NCI-H446 (cell line): ENCODE measurements at places on chromosomes 1 and 21.

DNA sequence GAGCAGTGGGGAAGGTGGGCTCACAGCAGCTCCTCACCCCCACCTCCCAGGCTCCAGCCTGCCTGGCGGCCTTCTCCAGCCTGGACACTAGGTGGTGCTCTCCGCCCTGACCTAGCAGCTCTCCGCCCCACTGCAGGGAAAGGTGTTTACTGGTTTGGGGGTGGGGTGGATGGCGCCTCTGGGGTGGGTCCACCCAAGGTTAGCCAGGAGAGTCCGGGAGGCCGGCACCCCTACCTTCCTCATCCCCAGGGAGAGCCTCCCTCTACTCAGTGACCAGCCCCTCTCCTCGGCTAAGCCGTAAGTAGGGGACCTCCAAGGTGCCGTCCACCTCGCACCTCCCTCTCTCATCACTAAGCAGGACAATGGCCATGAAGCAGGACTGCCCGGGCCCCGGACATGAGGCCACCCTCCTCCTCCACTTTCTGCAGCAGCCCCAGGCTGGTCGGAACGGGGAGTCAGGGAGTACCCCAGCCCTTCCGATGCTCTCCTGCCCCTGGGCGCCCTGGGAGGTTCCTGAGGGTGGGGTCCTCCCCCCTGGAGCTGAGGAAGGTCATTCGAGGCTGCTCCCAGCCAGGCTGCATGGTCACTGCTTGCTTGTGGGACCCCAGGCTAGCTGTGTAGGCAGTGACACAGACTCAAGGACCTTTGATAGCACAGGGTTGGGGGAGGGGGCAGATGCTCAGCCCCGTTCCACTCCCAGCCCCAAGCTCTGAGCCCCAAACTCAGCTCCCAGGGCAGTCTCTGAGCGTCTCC, 101.4 kb upstream of the VAMP3 start:
- no peak for DNase-seq

DNA sequence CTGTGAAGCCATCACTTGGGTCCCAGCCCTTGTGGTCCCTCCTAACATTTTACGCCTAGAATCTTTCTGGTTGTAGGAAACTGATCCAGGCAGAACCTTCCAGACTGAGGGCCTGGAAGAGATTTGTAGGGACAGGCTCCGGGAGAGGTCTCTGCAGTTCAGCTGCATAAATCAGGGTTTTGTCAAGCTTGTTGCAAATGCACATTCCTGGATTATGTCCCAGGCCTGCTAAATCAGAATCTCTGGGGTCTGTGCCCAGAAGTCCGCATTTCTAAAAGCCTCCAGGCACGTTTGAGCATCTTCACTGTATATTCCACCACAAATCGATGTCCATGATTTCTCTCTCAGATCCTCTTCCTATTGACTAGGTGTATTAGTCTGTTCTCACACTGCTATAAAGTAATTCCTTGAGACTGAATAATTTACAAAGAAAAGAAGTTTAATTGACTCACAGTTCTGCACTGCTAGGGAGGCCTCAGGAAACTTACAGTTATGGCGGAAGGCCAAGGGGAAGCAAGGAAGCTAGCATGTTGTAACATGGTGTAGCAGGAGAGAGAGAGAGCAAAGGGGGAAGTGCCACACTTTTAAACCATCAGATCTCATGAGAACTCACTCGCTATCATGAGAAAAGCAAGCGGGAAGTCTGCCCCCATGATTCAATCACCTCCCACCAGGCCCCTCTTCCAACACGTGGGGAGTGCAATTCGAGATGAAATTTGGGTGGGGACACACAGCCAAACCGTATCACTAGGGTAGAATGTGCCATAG, 1.2 kb upstream of the FHAD1 start:
- DNase-seq, result no peak

GRCh38 chr1:184643661-184644060, 111.0 kb downstream of the EDEM3 start:
- no peak for DNase-seq

GRCh38 chr1:2355373-2356261, 35.7 kb downstream of the MORN1 start:
- no peak for DNase-seq

- DNase-seq, result no peak
Observed at GRCh38 chr1:224482619-224483018, 48.0 kb upstream of the WDR26 start.

GRCh38 chr1:245395680-245396079, 240.9 kb downstream of the KIF26B start:
- DNase-seq, result no peak

DNA sequence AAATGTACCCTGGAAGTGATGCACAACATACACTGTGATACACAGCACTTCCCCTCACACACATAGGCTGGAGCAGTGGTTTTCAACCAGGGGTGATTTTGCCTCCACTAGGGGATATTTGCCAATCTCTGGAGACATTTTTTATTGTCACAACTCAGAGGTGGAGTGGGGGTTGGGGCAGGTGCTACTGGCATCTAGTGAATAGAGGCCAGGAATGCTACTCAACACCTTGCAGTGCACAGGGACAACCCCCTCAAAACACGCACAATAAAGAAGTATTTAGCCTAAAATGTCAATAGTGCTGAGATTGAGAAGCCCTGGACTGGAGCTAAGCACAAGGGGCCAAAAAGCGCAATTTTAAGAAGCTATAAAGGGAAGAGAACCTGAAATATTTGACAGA, 54.1 kb downstream of the DNAJC6 start:
- DNase-seq, result no peak
